ENCODE measurements at places on chromosomes 2 and 18.

- no peak for DNase-seq
Measured at GRCh38 chr2:121263996-121264715, 20.8 kb downstream of the TFCP2L1 start.

DNA sequence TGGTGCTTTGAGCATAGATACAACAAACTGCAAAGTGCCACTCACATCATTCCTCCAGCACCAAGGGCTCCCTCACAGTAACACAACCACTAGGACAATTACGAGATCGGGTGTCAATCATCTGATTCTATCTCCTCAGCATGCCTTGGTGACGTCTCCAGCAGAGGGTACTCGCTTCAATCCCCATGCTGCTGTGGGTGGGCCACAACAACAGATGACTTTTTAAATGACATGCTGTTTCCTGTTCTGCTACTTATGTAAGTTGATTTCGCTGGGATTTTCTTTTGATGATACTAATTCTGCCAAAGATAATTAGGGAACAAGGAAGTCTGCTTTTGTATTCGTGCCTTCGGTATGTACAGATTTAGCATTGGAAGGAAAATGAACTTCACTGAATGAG lies 1113.0 kb downstream of the BCL11A start:
- DNase-seq: no peak

- no peak for DNase-seq
Measured at GRCh38 chr2:159897720-159898119, 99.7 kb upstream of the CD302 start.

- DNase-seq: no peak
Measured at GRCh38 chr2:223032187-223033142, 19.5 kb upstream of the KCNE4 start.

GRCh38 chr18:13726972-13727331 lies 479 bp downstream of the RNMT start:
- DNase-seq: peak; percentile 53

GRCh38 chr18:73791081-73791480 lies 356.6 kb downstream of the FBXO15 start:
- DNase-seq: no peak

GRCh38 chr2:6401301-6401700 lies 464.4 kb downstream of the CMPK2 start:
- no peak for DNase-seq

- no peak for DNase-seq
Measured at GRCh38 chr2:215896921-215897320, 116.4 kb downstream of the MREG start.

GRCh38 chr2:230053753-230054478 lies 14.8 kb downstream of the SLC16A14 start:
- DNase-seq: peak; percentile 42

GRCh38 chr2:151239624-151240023 lies 22.0 kb downstream of the RBM43 start:
- DNase-seq: no peak

DNA sequence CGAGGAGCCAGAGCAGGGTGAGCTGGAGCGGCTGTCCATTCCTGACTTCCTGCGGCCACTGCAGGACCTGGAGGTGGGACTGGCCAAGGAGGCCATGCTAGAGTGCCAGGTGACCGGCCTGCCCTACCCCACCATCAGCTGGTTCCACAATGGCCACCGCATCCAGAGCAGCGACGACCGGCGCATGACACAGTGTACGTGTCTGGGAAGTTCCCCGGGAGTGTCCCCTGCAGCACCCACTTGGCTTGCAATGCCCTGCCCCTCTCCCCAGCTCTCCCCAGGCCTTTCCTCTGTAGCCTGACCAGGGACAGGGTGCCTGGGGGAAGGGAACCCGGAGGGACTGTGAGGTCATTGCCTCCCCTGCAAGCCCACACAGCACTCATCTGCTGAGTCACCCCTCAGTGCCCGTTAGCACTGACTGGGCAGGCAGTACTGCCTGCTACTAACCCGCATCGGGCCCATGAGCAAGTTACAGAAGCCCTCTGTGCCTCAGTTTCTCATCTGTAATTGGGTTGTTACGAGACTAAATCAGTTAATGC lies 29.4 kb upstream of the GMPPA start:
- DNase-seq: no peak

- DNase-seq: peak; percentile 31
Measured at GRCh38 chr2:54556621-54557121, 100.5 kb downstream of the SPTBN1 start.

DNA sequence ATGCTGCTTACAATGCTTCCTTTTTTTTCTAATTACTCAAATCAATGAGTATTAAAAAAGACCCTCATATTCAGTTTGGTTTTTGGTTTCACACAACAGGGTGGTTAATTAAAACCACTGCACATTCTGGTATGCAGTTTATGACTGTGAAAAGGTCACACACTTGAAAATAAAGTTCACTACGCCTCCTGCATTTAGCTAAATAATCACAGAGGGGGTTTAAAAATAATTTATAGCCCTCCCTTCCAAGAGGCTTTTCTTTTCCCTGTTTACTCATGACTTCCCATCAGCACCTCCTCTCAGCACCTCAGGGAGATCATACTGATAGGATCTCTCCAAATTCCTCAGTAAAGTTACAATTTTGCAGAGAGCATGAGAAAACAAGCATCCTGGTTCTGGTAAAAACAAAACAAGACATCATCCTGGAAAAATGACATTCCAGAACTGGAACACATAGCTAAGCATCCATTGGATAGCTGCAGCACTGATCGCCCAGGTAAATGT lies 129.5 kb upstream of the TMEM200C start:
- DNase-seq: no peak

GRCh38 chr2:46695283-46695682 lies 215.9 kb downstream of the TMEM247 start:
- DNase-seq: no peak

DNA sequence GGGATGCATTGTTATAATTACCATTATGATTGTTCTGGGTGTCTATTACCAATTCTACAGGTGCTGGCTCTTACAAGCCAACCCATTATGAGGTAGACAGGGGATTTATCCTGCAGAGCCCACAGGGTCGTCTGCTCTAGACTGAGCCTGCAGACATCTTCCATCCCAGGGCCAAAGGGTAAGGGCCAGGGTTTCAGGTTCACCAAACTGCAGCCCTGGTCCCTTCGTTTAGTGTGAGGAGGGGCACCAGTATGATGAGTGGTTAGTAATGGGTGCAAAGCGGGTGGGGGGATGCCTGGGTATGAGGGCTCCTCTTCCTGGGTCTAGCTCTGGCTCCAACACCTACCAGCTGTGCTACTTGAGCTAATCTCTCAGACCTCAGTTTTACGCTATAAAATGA lies 1.2 kb upstream of the ARID5A start:
- no peak for DNase-seq

GRCh38 chr2:148273158-148273691 lies 252.3 kb downstream of the MBD5 start:
- DNase-seq: no peak

- no peak for DNase-seq
Measured at GRCh38 chr2:241846406-241846805, 12.3 kb downstream of the PDCD1 start.

DNA sequence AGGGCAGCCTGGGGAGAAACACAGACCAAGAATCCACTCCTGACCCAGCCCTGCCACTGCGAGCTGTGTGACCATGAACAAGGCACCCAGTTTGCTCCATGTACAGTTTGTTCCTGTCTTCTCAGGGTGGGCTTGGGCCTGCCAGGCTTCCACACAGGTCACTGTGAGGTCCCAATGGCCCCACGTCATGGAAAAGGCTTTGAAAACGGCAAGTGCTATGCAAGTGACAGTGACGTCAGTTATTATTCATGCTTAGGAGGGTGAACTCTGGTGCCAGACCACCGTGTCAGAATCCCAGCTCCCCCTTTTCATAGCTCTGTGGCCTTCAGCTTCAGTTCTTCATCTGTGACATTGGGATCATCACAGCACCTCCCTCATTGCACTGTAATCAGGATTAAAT lies 87.1 kb downstream of the TNS1 start:
- DNase-seq: no peak

- peak; percentile 33 for DNase-seq
Measured at GRCh38 chr18:62741118-62741566, 25.8 kb downstream of the PHLPP1 start.

GRCh38 chr2:108575132-108575966 lies 41.1 kb downstream of the LIMS1 start:
- no peak for DNase-seq

- DNase-seq: no peak
Measured at GRCh38 chr2:221924576-221924975, 352.5 kb upstream of the EPHA4 start.

- DNase-seq: no peak
Measured at GRCh38 chr2:63041592-63041991, 9.0 kb upstream of the OTX1 start.

GRCh38 chr2:211941216-211941747 lies 597.3 kb downstream of the ERBB4 start:
- DNase-seq: no peak

- DNase-seq: no peak
Measured at GRCh38 chr18:44786688-44787087, 106.0 kb downstream of the SETBP1 start.

DNA sequence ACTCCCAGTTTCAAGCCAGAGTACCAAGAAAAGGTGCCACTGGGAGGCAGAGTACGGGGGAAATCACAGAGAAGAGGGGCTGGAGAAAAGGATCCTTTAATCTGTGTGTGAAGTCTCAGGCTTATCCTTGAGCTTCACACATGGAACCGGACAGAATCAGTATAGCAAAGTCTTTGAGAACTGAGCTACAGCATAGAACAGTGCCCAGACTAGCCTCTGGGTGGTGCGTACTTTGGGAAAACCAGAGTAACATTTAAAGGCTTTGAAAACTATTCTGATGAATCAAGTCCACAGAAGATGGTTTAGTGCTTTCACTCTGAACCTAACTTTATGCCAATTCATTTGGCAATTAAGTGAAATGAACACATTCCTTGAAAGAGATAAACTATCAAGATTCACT lies 83.1 kb downstream of the BABAM2 start:
- DNase-seq: no peak

DNA sequence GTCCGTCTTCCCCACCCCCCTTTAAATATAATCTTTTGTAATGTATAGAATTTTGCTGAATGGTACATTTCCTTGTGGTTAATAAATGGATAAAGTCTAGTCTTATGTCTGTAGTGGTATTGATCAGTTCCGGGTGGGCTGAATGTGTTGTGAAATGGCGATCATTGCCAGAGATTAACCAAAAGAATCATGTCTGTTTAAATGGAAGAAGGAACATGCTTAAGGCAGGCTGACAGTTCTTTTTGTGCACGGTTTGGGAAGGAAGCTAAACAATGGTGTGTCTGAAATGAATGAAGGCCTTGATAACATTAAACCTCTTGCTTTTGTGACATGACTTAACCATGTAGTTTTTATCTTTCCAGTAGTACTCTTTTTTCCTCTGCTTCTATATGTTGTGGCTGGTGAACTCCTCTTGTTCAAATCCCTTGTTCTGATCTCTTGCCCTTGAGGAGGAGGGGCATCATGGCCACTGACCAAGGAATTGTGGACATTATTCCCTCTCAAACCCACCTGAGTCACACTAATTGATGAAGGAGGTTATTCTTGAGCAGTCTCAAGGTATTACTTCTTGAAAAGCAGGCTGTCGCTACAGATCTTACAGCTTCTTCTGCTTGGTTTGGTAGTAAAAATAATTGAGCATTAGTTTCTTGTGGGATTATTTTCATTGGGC lies 1.7 kb downstream of the ACVR2A start:
- no peak for DNase-seq

- no peak for DNase-seq
Measured at GRCh38 chr2:208386541-208386940, 20.1 kb upstream of the PTH2R start.

GRCh38 chr2:237927135-237927534 lies 39.7 kb upstream of the UBE2F start:
- DNase-seq: peak; percentile 22

GRCh38 chr2:70471129-70471528 lies 82.5 kb downstream of the TGFA start:
- no peak for DNase-seq

DNA sequence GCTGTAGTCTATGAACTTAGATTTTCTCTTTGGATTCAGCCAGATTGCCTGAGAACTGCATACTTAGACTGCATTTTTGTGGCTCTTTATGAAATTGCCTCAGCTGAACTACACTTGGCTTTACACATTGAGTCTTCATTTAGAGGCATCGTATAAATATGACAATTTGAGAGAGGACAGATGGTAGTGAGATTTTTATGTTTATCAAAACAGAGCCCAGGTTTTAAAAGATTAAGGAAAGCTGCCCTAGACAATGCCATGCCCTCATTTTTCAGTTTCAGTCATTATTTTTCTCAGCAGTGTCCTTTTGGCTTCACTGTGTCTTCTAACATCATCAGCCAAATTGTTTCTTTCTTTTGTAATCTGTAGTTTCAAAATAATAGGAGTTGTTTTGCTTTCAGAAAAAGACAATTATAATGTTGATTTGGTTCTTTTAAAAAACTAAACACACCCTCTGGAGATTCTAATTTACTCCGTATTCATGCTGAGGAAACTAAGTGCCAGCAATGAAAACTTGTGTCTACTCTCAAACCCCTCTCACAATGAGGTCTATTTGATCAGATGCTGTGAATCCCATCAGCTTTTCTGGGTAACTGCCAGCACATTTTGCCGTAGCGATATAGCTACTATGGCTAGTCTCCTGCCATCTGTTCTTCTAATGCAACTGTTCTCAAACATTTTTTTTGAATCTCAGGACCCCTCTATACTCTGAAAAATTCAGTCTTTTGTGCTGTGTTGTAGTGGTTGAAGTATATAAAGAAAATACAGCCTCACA lies 46.2 kb downstream of the TWSG1 start:
- no peak for DNase-seq

GRCh38 chr2:196284144-196284844 lies 112.9 kb upstream of the STK17B start:
- no peak for DNase-seq

DNA sequence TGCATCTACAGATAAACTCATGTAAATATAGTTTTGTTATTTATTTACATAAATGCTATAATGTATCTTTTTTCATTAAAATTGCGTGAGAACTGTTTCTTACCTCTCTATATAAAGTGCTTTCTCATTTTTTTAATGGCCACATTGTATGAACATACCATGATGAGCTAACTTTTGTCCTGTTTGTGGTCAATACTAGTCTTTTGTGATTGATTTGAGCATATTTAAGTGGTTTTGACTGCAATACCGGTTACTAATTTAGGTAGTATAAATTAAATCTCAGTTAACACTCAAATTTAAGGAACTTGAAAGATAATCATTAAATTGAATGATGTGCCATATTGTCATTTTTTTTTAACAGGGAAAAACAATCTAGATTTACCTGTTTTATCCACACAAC lies 108.2 kb downstream of the HAUS1 start:
- DNase-seq: no peak

DNA sequence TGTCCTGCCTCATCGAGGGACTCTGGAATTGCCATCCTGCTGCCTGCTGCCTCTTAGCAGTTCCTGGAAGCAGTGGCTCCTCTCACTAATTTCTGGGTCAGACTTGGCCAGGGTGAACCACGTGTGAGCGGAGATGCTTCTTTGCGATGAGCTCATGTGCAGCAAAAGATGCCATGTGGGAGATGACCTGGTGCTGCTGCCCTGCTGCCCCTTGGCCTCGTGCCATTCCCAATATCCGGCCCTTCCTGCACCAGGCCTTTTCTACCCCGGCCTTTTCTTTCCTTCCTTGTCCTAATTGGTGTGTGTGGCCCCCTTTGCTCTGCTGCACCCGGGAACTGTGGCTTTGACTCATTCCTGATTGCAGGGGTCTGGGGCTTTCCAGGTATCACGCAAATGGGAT lies 296.9 kb upstream of the HS6ST1 start:
- DNase-seq: no peak

Measured in activated CD8-positive, alpha-beta T cell treated with anti-CD3 and anti-CD28 coated beads for 36 hours (primary cell).